ENCODE measurements at places on chromosomes 5 and 9. TPM values are rescaled to one million over a fixed set of nuclear protein-coding genes. Genes with fewer than 3 reads are reported as not detected.

The CDC14B gene
- 7.0 TPM for total RNA-seq

The ADCY2 gene
- 0.12 TPM for total RNA-seq

The NRG2 gene
- total RNA-seq = 1.9 TPM

The IFNA2 gene
- total RNA-seq = not detected

Measured in esophagus mucosa (tissue), 1 donor.